ENCODE measurements at places on chromosomes 7 and 10.

GRCh38 chr10:60737242-60737641, 41.0 kb upstream of the CDK1 start:
- no peak for DNase-seq

DNA sequence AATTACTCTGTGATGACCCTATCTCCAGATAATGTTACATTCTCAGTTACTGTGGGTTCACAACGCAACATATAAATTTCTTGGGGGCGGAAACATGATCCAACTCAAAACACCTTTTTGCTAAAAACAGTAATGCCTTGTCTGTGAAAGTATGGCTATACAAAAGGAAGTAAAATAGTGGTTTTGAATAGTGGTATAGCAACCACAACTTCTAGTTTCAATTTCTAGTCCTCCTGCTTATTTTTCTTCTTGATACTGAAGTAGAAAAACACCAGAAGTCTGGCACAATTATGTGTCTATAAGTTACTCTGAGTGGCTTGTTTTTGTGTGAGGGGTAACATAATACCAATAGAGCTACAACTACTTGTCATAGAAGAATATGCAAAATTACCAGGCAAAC, 21.5 kb upstream of the ZNF800 start:
- DNase-seq, result peak; percentile 19

GRCh38 chr7:25386311-25386744, 158.0 kb upstream of the NPVF start:
- DNase-seq, result no peak

GRCh38 chr7:51113962-51114361, 202.6 kb downstream of the COBL start:
- no peak for DNase-seq

GRCh38 chr7:48087349-48087748, 1.7 kb upstream of the UPP1 start:
- peak; percentile 87 for DNase-seq

DNA sequence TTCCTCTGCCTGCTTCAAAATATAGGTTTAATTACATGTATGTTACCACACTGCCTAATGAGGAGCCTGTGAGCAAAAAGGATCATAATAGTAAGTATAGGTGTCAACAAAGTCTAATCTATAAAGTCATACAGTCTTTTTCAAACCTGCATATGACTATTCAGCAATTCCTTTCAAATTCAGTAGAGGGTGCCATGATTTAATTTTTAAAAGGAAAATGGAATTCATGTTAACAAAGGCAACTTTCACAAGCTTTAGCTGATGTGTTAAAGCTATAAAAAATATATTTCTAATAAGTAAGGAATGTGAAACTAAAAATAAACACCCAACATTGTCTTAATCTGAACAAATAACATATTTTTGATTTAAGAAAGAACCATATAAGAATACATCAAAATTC, 52.1 kb downstream of the MPP7 start:
- DNase-seq, result no peak

DNA sequence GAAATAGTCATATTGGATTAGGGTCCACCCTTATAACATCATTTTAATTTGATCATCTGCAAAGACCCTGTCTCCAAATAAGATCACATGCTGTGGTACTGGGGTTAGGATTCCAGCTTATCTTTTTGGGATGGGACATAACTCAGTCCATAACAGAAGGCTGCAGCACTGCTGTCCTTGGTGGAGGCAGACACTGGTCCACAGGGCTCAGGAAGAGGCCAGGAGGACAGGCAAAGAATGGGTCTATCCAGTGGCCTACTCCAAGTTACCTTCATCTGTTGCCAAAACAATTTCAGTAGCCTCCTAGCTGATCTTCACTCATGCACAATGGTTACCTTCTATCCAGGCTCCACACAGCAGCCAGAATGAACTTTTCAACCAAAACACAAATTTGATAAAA, 387.0 kb downstream of the GRID1 start:
- no peak for DNase-seq

GRCh38 chr7:140160308-140160707, 16.5 kb downstream of the KDM7A start:
- DNase-seq, result no peak

DNA sequence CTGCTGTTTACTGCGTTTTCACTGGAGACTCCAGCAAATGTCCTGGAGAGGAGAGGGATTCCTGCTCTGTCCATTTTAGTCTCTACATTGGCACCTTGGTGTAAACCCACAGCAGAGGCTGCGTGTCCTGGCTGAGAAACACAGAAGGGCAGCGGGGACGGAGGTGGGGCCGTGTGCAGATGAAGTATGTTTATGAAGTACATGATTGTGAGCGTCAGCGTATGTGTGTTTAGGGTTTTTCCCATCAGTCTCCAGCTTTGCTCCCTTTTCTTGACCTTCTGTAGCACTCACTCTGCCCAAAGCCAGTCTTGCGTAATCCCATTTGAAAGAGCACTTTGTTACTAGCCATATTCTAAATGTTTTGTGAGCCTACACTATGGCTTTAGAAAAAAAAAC, 750.7 kb upstream of the SORCS1 start:
- no peak for DNase-seq

DNA sequence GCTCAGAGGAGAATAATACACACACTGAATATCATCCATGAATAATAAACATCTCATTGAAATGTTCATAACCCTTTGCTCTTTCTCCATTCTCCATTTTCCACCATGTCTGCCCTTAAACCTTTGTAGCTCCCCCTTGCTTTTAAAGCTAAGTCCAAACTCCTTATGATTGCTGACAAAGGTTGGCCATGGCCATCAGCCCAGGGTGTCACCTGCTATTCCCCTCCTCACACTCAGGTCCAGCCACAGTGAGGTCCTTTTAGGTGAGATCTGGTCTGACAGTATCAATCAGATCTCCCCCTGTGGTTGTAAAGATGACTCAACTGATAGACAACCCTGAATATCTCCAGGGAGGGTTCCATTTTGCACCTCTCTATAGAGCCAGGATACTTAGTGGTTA, 181.5 kb upstream of the PDE1C start:
- no peak for DNase-seq

- no peak for DNase-seq
Observed at GRCh38 chr10:69312528-69312927, 34.2 kb downstream of the HK1 start.

DNA sequence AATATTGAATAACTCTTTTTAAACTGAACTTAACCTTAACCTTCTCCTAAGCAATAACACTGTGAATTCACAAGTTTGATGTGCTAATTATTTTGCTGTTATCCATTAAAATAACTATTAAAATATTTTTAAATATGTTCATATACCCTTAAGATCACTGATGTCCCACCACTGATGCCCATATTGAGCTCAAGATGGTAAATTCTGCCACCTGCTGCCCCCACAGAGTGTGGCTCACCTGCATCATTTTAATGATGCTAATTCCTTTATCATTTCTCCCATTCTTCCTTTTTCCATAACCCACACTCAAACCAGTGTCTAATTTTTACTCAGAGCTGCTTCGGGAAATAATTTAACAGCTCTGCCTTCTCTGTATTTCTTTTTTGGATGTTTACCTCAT, 82.3 kb upstream of the ARID5B start:
- DNase-seq, result no peak

- no peak for DNase-seq
Observed at GRCh38 chr10:129605266-129605985, 138.4 kb downstream of the MGMT start.

DNA sequence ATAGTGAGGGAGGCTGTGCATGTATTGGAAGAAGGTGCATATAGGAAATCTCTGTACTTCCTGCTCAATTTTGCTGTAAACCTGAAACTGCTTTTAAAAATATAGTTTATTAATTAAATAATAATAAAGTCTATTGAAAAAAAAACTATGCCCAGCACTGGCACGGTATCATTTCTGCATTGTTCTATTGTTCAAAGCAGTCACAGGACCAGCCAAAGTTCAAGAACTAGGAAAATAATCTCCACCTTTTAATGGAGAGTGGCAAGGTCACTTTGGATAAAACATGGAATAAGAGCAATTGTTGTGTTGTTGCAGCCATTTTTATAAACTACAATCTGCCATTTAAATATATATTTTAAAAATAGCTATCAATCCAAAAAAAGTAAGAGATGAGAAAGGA, 24.7 kb downstream of the ASAH2 start:
- DNase-seq, result no peak

DNA sequence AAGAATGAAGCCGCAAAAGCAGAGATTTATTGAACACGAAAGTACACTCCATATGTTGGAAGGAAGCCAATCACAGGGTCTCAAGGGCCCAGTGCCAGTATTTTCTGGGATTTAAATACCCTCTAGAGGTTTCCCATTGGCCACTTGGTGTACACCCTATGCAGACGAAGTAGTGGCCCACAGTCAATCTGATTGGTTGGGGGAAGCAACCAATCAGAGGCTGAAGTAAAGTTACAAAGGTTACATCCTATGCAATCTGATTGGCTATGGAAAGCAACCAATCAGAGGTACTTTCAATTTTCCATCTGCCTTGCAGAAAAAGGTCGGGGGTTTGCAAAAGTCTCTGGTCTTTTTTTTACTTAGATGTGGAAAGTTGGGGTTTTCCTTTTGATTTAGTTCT, 481.3 kb upstream of the NRP1 start:
- no peak for DNase-seq

- DNase-seq, result no peak
Observed at GRCh38 chr7:128703609-128704241, 31.6 kb downstream of the GARIN1A start.

GRCh38 chr7:120856198-120856597, 1.7 kb downstream of the TSPAN12 start:
- no peak for DNase-seq

GRCh38 chr10:70052462-70053217, at the start of gene MACROH2A2:
MACROH2A2 (plus strand) TSS chr10:70052846; CDS start chr10:70075659, 22,813 bp downstream.
- peak; percentile 20 for DNase-seq

- no peak for DNase-seq
Observed at GRCh38 chr7:154592388-154592787, 410.5 kb downstream of the PAXIP1 start.

DNA sequence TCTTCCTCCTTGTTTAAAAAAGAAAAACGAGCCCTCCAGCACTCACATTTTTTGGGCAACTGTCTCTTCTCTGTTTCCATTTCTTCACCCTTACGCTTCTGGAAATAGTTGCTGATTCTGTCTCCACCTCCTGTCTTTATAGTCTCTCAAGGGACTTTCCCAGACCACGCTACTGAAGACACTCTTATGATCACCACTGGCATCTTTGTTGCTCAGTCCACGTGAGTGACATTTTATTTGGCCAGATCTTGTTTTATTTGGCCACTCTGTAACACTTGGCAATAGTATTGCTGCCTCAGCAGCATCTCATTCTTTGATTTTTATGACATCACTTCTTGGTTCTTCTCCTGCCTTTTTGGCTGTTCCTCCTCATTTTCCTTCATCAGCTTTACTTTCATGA, 21.6 kb upstream of the NME8 start:
- no peak for DNase-seq

GRCh38 chr7:134533288-134533771, 6.0 kb downstream of the AKR1B10 start:
- DNase-seq, result no peak

DNA sequence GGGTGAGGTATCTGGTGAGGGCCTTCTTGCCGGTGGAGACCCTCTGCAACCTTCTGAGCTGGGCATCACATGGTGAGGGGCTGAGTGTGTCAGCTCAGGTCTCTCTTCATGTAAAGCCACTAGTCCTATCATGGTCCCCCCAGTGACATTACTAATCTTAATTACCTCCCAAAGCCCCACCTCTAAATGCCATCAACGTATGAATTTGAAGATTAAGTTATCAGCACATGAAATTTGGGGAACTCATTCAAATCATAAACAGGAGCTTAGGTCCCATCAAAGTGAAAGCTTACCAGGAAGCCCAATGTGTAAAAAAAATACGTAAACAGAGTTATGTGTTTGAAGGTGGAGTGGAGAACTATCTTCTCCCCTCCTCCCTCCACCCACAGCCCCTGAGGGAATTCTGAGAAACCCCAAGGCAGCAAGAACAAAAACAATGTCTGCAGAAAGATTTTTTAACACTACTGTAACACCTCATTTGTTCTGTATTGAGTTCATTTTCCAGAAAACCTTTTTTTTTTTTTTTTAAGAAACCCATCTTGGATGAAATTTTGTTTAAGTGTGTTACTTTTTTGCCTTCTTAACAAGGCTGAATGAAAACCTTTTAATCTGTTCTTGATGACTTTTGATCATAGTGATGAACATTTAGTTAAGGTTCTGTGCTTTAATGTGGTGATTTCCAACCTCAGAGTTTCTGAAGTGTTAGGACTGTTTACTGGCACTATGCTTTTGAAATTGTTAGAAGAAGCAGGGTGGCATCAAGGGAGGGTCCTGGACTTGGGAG, 19.1 kb upstream of the PCGF5 start:
- DNase-seq, result no peak

GRCh38 chr10:89916468-89917215, 215.3 kb downstream of the KIF20B start:
- DNase-seq, result no peak

- no peak for DNase-seq
Observed at GRCh38 chr7:128004623-128005022, 26.6 kb downstream of the LRRC4 start.

GRCh38 chr7:116984917-116985316, 31.6 kb downstream of the ST7 start:
- peak; percentile 7 for DNase-seq

DNA sequence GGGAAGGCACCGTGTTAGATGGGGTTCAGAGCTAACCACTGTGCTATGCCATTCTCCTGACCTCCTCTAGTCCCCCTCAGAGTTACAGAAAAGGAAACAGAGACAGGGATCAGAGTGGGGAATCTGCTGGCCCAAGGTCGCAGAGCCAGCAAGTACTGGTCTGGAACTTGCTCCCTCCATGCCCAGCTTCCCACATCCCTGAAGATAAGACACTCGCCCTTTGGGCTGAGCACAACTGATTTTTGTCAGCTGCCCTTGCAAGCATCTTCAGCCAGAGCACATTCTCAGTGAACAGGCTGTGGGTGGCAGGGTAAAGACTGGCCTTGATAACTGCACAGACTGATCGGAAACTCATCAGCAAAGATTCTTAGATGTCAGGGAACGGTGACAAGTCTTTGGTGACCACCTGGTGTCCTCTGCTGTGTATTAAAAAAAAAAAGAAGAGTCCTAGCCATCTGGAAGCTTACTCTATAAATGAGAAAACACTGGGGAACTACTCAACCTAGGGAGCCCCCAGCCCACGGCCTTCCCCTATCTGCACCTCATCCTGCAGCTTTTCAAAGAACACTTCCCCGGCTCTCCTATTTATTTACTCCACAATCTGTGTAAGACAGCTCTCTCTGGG, 1.3 kb upstream of the SORBS1 start:
- DNase-seq, result no peak

All from inflammatory macrophage (primary cell).